Activated T-cell treated with anti-CD3 and anti-CD28 coated beads for 24 hours (primary cell): ENCODE measurements at places on chromosomes 5 and 9.
A peak's percentile ranks its signal among the peaks of the same experiment; 100 is the strongest.

DNA sequence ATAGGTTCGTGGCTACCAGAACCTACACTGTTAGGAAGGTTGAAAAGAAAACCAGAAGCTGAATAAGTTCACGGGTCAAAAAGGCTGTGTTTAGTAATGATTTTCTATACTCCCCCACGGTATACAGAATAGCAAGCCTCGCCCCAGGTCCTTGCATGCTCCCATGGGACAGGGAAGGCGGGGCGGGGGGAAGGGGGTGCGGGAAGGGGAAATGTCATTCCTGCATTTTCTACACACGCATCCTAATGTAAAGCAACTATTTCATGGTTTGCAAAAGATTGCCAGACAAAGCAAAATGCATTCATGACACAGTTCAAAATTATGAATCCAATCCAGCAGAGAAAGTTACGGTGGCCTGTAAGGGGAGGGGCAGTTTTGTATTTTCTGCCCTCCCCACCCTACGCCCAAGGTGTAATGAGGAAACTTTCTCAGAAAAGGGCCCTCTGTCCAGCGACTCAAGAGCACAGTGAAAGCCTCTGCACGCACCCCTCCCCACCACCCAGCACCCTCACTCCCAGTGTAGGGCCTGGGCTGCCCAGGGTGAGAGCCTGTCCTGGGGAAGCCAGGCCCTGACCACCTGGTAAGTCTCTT lies 105.2 kb downstream of the ROR2 start:
- no peak for DNase-seq

DNA sequence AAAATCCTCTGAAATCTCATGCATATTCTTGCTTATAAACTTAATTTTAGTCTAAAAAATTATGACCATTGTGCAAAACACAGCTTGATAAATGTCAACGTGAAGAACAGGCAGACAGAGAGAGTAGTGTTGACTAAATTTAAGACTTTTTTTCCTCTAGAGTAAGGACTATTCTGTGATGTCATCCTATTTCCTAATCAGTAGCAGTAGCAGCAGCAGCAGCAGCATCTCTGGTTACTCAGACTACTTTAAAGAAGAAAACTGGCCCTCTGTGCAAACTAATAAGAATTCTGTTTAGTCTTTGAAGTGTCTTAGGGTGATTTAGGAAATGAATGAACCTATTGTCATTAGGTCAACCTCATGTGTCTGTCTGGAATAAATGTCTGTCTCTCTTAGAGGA lies 403.0 kb downstream of the HINT1 start:
- DNase-seq = no peak

DNA sequence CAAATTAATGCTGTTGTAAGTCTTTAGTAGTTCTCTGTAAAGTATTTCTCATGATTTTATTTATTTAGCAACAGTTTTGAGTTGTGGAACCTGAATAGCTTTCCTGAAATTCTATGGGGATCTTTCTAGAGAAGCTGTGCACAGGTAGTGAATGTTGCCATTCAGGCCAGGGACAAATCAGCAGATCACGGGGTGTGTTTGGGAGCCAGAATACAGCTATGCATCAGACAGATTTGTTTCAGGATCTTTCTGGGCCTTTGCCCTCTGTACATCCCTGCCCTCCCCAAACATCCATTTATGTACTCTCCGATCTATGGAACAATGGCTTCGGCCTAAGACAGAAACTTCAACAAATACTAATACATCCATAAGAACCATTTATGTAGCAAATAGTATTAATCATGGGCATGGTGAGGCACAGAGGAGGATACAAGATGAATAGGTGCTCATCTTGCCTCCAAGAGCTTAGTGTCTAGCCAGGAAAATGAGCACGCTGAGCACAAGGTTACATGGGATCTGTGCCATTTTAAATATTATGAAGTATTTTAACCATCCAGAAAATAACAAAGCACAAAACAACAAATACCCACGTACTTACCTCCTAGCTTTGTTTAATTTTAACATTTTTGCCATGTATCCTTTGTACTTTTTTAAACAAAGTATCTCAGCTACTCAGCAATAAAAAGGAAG lies 13.1 kb downstream of the ARHGEF37 start:
- DNase-seq = no peak

DNA sequence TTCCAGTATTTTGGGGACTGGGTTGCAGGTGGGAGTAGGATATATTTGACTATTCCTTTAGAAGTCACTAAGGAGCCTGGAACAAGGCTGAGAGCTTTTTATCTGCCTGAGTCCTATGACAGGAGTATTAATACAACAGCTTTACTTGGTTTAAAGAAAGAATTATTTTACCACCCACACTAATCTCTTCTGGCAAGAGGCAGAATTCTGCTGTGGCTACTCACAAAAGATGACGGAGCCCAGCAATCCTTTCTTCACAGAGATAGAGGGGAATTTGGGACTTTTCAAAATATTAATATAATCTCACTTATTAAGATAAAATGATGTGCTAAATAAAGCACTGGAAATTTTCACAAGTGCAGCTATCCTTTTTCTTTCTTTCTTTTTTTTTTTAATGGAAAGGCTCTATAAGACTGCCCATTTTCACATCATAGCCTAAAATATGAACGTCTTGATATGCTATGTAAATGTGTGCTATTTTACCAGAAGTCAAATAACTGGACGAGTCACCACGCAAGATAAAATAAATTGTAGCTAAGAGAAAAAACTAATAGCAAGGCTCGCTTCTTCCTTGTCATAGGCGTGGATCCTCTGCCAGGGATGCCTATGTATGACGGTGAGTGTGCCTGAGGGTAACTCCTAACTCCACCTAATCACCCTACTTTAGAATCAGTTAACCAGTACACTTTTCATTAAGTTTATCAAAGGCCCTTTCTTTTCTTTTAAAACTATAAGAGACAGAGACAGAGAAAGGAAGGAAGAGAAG lies 76.3 kb downstream of the ZNF608 start:
- DNase-seq = no peak

DNA sequence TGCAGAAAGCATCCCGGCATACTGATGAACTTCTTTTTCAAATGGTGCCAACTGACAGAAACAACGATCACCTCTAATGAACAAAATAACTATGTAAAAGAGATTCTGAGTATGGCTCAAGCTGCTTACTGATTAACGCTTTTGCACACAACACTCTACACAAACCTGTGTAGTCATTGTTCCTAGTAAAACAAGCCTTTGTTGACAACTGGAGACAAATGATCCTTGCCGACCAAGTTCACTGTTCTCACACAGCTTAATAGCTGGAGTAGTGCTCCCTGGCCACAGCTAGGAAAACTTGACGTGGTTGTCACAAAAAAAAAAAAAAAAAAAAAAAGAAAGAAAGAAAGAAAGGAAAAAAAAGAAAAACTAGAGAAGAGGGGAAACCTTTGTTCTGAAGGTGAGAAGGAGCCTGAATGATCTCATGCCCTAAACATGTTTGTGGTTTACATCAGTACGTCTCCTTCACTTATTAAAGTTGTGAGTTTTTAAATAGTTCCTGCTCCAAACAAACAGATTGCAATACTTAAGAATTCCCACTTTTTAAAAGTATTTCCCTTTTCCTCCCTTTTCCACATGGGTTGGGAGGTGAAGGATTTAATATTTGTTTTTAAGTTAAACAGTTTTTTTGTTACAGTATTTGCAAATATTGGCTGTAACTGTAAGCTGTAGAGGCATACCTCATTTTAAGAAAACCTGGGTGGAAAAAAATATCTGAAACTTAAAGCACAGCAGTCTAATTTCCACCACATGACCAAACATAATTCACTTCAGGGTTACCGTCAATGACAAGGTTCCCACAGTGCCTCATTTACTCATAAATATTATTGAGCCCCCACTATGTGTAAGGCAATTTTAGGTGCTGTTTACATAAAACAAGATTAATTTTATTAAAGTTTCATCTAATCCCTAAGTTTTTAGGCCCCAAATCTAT lies 63.7 kb downstream of the GLIS3 start:
- DNase-seq = no peak

GRCh38 chr5:160979385-160979784 lies 127.4 kb upstream of the ATP10B start:
- DNase-seq = no peak

DNA sequence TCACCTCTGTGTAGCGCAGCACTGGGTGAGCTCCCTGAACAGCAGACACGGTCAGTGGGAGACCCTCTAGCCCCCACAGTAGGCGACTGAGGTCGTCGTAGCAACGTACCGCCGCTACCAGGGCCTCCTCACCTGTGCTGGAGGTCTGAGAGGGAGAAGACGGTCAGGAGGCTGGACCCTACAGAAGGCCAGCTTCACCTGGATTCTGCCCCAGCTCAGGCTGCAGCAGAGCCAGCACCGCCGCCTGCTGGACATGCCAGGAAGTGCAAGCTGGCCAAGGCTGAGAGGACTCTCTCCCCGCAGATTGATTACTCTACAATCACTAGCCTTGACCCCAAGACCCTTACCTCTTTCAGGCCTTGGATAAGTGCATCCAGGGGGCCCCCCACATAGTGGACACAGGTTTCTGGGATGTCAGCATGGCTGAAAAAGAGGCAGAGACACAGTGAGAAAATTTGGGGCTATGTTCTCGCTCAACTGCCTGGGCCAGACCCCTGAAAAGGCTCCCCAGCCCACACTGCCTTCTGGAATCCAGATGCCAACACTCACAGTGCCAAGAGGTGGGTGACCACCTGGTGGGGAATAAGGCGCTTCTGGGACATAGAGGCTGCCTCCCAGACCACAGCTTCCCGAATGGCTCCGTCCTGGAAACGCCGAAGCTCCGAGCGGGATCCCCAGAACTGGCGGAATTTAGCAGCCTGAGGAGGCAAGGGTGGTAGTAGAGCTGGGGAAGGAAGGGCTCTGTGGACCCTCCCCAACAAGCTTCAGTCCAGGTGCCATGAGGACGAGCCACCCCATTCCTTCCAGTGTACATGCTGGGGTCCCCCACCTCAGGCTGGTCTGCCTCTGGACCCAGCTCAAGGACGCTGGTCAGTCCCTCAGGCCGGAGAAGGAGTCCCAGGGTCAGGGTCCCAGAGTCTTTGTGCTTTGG lies 6.9 kb downstream of the NOL6 start:
- peak; percentile 54 for DNase-seq

- DNase-seq = no peak
These were observed 61.1 kb upstream of the DHFR start for GRCh38 chr5:80715887-80716286.

DNA sequence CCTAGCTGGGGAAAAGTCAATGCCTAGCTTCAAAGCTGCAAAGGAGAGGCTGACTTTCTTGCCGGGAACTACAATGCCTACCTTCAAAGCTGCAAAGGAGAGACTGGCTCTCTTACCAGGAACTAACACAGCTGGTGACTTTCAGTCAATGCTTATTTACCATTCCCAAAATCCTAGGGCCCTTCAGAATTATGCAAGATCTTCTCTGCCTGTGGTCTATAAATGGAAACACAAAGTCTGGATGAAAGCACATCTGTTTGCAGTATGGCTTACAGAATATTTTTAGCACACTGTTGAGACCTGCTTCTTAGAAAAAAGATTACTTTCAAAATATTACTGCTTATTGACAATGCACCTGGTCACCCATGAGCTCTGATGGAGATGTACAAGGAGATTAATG lies 259.4 kb downstream of the PLK2 start:
- no peak for DNase-seq

DNA sequence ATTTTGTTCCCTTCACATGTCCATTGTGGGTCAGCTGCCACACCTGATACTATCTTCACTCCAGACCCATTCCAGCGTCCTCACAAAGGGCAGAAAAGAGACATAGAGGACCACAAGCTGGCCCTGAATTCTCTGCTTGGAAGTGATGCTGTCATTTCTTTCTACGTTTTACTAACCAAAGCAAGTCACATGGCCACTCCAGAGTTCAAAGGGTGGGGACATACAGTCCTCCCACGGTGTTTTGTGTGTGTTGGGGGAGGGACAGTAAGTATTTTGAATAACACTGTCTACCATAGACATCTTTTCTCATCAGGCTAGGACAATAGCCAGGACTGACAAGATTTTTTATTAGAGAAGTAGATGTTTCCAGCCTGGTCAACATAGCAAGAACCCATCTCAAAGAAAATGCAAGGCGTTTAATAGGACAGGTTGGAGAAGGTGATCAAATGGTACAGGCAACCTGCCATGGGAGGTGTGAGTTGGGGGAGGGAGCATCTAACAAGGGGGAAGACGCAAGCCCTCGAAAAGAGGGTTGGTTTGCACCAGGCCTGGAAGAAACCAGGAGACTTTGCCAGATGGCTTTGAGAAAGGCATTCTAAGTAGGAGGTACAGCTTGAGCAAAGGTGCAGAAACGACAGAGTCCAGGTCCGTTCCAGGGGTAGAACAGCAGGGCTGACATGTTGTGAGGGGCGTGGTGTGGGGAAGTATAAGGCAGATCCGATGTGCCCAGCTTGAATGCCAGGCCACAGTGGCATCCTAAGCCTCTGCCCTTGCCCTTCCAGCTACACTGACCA lies 11.3 kb upstream of the GLIPR2 start:
- DNase-seq = no peak

GRCh38 chr9:109640580-109641371 lies 139.2 kb upstream of the PALM2AKAP2 start:
- no peak for DNase-seq
